ENCODE measurements at places on chromosomes 11 and 22.

DNA sequence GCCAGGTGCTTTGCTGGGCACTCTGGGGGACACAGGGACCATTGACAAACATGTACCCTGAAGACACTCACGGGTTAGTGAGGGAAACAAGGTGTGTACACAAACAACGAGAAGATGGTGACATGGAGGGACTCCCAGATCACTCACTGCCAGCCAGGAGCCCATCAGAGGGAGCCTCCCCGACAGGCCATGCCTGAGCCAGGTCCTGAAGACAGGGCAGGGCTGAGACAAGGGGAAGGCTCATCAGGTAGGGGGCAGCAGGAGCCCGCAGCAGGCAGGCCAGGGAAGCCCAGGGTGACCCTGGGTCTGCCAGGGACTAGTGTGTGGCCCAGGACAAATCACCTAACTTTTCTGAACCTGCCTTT lies 127.9 kb downstream of the BUD13 start:
- DNase-seq = no peak

DNA sequence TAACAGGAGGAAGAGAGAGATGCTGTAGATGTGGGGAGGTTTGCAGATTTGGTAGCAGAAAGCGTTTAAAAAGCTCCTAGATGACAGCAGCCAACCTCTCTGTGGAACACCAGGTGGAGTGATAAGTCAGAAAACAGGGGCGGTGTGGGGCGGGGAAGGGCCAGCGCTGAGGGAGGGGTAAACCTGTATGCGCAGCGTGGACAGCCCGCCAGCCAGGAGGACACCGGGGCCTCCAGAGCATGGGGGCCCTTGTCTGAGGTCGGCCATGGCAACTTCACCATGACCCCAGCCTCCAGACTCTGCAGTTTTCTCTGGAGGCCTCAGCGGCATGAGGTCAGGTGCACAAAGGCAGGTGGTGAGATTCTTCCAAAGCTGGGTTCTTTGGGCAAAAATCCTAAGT lies 423.7 kb downstream of the BRD1 start:
- DNase-seq = no peak

DNA sequence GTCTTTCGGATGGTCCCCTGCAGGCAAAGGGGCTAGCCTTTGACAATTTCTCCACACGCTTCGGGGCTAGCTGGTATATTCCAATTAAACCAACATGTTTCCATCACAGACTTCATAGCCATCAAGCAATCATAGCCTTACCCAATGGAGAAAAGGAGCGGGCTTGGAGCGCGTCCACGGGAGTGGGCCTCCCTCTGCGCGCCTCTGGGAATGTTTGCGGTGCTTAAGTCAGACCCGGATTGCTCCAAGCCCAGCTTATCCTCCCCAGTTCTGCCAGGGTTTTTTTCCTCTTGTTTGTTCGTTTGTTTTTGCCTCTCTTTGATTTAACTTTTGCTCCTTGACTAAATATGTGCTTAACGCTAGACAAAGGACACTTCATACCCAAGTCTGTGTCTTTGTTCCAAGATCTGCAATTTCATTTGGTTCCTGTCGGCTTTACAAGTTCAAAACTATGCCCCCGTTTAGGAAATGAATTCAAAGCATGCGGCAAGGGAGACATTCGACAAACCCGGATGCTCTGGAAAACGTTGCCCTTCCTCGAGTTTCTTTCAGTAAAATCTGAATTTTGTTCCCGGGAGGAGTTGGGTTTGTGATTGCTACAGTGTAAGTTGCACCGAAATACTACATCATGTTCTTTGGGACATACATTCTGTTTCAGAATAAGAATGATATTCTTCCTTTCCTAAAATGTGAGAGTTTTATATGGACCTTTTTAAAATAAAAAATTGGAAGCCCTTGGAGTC lies 1.0 kb upstream of the GLB1L2 start:
- DNase-seq = no peak

DNA sequence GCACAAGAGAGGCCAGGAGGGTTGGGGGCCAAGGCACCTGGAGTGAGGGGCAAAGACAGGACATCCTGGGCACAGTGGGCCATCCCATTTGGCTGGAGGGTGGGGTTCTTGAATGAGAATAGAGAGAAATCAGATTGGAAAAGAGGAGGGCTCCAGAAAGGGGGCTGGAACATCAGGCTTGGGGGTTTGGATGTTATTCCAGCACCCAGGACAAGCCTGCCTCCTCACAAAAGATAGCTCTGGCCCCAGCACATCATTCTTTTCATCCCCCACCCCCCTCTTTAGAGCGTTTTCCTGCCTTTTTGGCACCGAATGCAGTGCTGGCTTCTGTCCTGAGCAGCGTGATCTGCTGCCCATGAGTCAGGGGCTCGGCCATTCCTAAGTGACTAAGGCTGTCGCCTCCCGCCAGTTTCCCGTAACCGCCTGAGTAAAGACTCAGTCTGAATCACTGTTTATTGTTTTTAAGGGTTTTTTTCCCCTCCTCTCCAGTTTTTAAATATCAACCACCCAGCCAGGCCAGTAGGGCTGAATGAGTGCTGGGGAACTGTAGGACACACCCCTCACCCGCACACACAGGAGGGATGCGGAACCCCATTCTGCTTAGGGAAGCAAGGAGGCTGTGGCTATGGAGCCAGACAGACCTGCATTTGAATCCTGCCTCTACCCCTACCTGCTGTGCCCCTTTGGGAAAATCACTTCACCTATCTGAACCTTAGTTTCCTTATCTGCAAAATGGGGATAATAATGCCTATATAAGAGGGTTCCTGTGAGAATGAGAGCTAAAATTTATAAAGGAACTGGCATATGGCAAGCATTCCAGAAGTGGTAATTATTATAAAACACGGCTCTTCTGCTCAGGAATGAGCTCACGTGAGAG lies 32.4 kb upstream of the NAV2 start:
- DNase-seq = no peak

GRCh38 chr11:6681505-6681904 lies 1.6 kb downstream of the MRPL17 start:
- DNase-seq = no peak

- DNase-seq = no peak
Observed at GRCh38 chr22:27713461-27713860, 88.1 kb downstream of the MN1 start.

- no peak for DNase-seq
Observed at GRCh38 chr11:109970516-109971183, 122.5 kb upstream of the ZC3H12C start.

DNA sequence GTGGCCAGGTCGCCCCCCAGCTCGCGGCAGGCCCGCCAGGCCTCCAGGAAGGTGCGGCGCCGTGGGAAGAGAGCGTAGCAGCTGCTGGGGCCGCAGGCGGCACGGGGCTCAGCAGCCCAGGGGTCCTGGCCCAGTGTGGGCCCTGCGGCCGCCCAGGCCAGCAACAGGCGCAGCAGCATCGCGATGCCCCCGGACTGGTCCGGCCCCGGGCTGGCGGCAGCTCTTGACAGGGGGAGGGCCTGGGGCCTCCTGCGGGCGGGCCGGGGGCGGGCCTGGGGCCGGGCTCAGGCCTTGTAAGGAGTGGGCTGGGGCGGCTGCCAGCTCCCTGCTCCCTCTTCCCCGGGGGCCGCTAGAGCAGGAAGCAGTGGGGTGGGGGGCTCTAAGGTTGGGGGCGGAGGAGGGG lies at the start of gene CD248:
CD248 (minus strand) TSS at position 196 of the 403 bp plus-strand sequence; CDS start at position 179, 17 bp downstream.
- no peak for DNase-seq

DNA sequence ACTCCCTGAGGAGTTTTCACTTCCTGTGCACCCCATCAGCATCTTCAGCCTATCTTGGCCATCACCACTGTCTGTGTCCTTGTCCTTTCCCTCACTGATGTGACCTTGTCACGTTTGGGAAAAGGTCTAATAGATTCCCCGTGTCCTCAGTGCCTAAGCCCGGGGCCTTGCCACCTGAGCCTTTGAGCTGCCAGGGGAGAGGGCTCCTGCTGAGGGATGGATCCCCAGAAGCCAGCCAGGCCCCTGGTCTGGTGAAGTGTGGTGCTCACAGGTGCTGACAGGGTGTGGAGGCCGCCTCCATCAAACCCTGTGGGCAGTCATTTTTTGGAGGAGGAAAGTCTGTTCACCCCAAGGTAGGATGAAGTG lies 47.2 kb downstream of the GAB4 start:
- DNase-seq = no peak

DNA sequence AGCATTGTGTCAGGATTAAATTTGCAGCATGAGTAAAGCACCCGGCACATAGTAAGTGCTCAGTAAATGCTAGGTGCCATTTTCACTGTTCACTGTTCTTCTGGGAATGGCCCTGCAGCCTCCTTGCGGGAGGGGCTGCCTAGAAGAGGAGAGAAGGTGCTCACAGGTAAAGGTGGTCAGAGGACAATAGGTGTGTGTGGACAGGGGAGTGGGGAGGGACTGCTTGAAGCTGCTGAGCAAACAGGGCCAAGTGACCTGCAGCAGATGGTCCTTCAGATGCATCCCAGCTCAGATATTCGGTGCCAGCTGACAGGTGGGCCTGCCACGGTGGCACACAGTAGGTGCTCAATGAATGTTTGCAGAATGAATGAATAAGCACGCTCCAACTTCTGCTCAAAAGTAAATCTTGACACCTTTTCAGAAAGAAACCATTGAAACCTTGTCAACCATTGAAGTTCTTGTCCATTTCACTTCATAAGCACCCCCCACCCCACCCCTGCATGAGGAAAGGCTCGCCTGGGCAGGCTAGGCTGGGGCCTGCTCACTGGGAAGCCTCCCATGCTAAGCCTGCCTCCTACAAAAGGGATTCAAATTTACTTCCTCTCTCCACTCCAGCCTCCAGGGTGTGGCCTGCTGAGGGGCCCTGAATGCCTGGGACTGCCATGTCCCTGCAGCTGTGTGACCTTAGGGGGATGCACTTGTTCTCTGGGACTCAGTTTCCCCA lies 1.6 kb downstream of the KIAA0930 start:
- no peak for DNase-seq

DNA sequence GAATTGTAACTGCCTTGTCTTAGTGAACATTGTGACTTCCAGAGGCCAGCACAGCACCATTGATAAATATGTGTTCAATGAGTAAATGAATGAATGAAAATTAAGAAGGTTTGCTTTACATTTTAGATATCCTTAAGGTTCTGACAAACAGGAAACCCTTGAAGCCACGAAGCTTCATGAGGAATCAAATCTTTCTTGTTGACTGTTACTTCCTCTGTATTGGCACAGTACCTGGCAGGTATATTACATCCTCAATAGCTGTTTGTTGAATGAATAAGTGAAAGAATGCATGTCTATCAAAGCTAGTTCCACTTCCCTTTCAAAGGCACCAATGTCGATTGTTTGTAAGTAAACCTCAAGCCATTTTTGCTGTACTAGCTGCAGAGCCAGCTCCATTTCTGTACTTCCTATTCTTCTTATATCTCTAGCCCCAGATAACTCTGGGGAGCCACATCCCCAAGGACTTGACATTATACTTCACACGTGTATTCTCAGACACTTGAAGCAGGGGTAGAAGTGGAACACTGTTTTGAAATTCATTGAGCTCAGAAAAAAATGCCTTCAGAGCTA lies 140.3 kb upstream of the RAG2 start:
- no peak for DNase-seq

DNA sequence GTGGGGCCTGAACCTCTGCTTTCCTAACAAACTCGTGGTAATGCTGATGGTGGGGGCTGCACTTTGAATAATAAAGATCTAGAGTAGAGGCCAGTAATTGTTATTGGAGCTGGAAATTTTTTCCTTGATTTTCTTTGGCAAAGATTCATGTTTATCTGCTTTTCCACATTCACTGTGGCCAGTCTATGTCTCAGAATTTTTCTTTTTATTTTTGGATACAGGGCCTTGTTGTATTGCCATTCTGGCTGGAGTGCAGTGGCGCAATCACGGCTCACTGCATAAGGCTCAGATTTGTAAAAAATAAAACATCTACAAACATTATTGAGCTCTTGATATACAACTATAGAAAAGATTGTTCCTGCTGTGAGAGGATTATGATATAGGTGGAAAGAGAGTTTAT lies 1.6 kb downstream of the TMEM135 start:
- no peak for DNase-seq

GRCh38 chr22:29245626-29246385 lies 22.0 kb downstream of the RHBDD3 start:
- peak; percentile 81 for DNase-seq

DNA sequence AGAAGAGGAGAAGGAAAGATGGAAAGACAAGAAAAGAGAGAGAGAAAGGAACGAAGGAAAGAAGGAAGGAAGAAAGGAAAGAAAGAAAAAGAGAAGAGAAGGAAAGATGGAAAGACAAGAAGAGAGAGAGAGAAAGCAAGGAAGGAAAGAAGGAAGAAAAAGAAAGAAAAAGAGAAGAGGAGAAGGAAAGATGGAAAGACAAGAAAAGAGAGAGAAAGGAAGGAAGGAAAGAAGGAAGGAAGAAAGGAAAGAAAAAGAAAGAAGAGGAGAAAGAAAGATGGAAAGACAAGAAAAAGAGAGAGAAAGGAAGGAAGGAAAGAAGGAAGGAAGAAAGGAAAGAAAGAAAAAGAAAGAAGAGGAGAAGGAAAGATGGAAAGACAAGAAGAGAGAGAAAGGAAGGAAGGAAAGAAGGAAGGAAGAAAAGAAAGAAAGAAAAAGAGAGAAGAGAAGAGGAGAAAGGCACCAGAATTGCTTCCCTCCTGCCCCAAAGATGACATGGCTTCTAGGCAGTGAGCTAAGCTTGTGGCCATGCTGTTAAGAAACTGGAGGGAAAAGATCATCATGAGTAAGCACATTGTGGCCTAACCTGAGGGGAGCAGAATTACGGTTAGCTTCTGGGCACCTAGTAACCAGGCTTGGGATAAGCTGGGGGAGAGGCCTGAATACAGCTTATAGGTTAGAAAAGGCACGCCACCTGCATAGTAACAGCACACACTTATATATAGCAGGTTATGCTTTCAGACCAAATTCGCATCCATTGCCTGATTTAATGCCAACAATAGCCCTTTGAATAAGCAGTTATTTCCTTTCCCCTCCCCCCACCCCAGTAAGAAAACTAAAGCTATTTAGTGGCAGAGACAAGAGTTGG lies 2.3 kb upstream of the ST3GAL4 start:
- no peak for DNase-seq

- DNase-seq = no peak
Observed at GRCh38 chr11:63670433-63671321, 499 bp downstream of the ATL3 start.

GRCh38 chr11:64545619-64546018 lies 45.4 kb upstream of the SLC22A12 start:
- DNase-seq = no peak

DNA sequence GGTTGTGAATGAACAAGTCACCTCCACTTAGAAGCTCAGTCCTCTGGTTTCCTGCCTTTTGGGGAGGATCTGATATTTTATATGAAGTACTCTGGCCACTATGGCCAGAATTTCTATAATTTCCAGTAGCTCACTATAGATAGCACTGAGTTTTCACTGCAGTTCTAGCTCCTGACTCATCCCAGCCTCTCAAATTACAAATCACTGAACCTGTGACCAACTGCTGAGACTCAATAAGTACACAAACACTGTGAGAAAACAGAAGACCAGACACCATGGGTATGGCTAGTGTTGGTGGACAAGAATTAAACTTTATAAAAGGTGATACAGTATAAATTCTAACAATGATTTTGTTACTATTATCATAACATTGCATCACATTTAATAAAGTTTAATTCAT lies 47.1 kb upstream of the UCP3 start:
- no peak for DNase-seq

Data from NCI-H2171 (cell line).